ENCODE measurements at places on chromosomes 12 and 14.

- H3K4me3 ChIP-seq, result no peak overlapping the region
- DNase-seq, result peak; percentile 39
- peaks cover 13% of the 10 kb centered on the region for H3K27me3 ChIP-seq
- no peaks in the 10 kb centered on the region for H3K36me3 ChIP-seq
- no peaks in the 10 kb centered on the region for H3K4me1 ChIP-seq
Observed at GRCh38 chr12:65100140-65100539, 21.0 kb downstream of the WIF1 start.

DNA sequence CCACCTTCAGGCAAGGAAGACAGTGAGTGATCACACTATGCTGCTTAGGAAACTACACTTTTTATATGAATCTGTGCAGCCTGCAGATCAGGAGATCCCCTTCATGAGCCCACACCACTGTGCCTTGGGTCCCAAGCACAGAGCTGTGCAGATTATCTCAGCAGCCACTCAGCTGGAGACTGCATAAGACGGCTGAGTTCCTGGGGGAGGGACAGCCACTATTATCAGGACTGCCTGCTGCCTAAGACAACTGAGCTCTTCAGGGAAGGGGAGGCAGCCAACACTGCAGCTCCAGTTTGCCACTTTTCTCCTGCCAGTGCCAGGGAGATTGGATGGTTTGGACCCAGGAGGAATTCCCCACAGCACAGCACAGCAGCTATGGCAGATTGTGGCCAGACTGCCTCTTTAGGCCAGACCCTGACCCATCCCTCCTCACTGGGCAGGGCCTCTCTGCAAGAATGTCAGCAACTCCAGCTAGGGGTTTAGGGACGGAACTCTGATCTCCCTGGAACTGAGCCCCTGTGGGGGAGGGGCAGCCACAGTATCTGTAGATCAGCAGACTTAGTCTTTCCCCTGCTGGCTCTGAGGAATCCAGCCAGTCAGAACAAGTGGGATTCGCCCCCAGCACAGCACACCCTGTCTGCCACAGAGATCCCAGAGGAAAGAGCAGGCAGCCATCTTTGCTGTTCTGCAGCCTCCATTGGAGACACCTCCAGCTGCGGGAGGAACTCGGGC, 141.3 kb downstream of the KLHL28 start:
- DNase-seq, result no peak
- no peak overlapping the region for H3K27ac ChIP-seq
- H3K4me3 ChIP-seq, result no peak overlapping the region
- H3K27me3 ChIP-seq, result peaks cover 28% of the 10 kb centered on the region
- H3K36me3 ChIP-seq, result no peaks in the 10 kb centered on the region
- H3K4me1 ChIP-seq, result no peaks in the 10 kb centered on the region

GRCh38 chr12:26172946-26173552, 22.3 kb upstream of the SSPN start:
- no peak overlapping the region for H3K4me3 ChIP-seq
- no peak for DNase-seq
- H3K27me3 ChIP-seq, result no peaks in the 10 kb centered on the region
- H3K4me1 ChIP-seq, result peaks cover 28% of the 10 kb centered on the region

DNA sequence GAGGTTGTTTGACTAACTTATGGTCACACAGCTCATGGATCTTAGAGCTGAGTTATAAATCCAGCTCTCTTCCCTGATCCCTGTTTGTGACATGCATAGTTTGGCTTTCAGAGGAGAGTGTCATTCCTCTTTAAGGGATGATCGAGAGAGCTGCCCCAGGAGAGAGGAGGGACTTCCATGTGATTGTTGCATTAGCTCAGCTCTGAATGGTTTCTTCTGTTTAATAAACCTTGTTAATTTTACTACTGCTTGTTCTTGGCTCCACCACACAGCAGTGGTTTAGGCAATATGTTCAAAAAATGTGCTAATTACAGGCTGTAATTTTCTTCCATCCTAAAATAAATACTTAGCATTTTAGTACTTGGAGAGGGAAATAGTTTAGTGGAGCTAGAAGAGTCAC, 152.5 kb downstream of the C12orf75 start:
- H3K36me3 ChIP-seq, result no peaks in the 10 kb centered on the region
- no peak for DNase-seq
- H3K4me1 ChIP-seq, result peaks cover 23% of the 10 kb centered on the region
- H3K4me3 ChIP-seq, result no peak overlapping the region
- no peaks in the 10 kb centered on the region for H3K27me3 ChIP-seq

DNA sequence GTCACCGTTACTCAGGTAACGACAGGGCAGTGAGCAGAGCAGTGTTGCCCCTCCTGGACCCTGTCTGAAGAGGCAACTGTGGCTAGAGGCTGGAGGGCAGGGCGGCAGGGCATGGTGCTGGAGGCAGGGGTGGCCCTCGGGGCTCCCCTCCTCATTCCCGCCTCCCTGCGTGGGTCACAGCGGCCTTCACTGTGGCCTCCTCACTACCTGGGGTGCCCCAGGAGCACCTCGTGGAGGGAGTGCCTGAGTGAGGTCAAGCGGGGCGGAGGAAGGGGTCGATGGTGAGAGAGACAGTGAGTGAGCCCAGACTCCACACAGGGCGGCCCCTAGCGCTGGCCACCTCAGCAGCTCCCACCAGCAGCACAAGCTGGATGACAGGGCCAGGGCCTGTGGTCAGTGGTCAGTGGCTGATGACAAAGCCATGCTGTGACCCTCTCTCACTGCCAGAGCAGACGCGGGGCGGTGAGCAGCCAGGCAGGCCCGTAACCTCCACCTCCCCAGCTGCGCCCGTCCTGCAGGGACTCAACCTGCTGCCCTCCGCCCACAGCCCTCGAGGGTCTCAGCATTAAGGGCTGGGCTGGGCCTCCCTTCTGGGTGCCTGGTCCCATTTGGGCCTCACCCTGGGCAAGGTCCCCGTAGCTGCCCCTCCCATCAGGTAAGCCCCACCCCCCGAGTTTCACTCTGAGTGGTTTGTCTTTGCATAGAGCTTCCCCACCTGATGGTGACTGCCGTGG, 17.8 kb downstream of the GPR132 start:
- peaks cover 57% of the 10 kb centered on the region for H3K36me3 ChIP-seq
- DNase-seq, result no peak
- H3K27ac ChIP-seq, result no peak overlapping the region
- H3K4me3 ChIP-seq, result no peak overlapping the region
- H3K27me3 ChIP-seq, result no peaks in the 10 kb centered on the region

- peak overlapping the region; percentile 78 for H3K4me3 ChIP-seq
- DNase-seq, result peak; percentile 76
- peaks cover 65% of the 10 kb centered on the region for H3K36me3 ChIP-seq
- no peaks in the 10 kb centered on the region for H3K27me3 ChIP-seq
Observed at GRCh38 chr12:95116773-95117172, 43.4 kb upstream of the NR2C1 start.

DNA sequence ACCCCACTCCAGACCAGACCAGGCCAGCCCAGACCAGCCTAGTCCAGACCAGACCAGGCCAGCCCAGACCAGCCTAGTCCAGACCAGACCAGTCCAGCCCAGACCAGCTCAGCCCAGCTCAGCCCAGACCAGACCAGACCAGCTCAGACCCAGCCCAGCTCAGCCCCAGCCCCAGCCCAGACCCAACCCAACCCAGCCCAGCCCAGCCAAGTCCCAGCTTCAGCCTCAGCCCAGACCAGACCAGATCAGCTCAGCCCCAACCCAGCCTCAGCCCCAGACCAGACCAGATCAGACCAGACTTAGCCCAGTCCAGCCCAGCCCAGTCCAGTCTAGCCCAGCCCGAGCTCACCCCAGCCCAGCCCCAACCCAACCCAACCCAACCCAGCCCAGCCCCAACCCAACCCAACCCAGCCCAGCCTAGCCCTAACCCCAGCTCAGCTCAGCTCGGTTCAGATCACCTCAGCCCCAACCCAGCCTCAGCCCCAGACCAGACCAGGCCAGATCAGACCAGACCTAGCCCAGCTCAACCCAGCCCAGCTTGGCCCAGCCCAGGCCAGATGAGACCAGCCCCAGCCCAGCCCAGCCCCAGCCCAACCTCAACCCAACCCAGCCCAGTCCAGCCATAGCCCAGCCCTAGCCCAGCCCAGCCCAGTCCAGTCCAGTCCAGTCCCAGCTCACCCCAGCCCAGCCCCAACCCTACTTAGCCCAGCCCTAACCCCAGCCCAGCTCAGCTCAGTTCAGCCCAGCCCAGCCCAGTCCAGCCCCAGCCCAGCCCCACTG, 204.7 kb downstream of the BCL11B start:
- H3K4me1 ChIP-seq, result peaks cover 35% of the 10 kb centered on the region
- peaks cover 31% of the 10 kb centered on the region for H3K36me3 ChIP-seq
- H3K27ac ChIP-seq, result peak overlapping the region; percentile 78
- no peak for DNase-seq

DNA sequence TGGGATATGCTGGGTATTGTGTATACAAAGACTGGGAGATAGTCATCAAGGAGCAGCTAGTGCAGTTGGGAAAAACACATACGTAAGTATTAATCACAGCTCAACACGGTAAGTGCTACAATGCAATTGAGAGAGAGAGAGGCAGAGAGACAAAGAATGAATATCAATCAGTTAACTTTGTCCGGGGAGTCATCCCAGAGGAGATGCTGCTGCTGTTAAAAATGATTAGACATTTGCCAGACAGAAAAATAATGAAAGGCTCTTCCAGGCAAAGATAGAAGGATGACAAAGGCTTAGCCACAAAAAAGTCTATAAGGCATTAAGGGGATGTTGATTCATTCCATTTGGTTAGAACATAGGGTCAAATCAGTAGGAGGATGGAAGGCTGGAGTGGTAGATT, 45.1 kb downstream of the AKAP6 start:
- no peaks in the 10 kb centered on the region for H3K36me3 ChIP-seq
- no peak overlapping the region for H3K27ac ChIP-seq
- H3K27me3 ChIP-seq, result no peaks in the 10 kb centered on the region
- H3K4me3 ChIP-seq, result no peak overlapping the region
- peaks cover 1% of the 10 kb centered on the region for H3K4me1 ChIP-seq
- DNase-seq, result no peak

DNA sequence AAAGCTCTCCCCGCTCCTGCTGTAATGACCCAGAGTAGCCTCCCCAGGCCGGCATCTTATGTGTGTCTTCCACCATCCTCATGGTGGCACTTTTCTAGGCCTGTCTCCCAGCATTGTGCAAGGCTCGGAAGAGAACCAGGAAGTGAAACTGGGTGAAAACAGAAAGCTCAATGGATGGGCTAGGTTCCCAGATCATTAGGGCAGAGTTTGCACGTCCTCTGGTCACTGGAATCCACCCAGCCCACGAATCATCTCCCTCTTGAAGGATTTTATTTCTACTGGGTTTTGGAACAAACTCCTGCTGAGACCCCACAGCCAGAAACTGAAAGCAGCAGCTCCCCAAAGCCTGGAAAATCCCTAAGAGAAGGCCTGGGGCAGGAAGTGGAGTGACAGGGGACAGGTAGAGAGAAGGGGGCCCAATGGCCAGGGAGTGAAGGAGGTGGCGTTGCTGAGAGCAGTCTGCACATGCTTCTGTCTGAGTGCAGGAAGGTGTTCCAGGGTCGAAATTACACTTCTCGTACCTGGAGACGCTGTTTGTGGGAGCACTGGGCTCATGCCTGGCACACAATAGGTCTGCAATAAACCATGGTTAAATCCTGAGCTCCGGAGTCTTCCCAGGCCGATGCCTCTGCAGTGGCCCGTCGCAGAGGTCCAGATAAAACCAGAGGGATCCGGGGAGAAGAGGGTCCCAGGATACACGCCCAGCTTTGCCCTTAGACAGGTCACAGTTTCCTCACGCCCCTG, 15.6 kb downstream of the ACVRL1 start:
- H3K4me3 ChIP-seq, result no peak overlapping the region
- no peak overlapping the region for H3K27ac ChIP-seq
- no peaks in the 10 kb centered on the region for H3K36me3 ChIP-seq
- no peak for DNase-seq
- H3K4me1 ChIP-seq, result no peaks in the 10 kb centered on the region

DNA sequence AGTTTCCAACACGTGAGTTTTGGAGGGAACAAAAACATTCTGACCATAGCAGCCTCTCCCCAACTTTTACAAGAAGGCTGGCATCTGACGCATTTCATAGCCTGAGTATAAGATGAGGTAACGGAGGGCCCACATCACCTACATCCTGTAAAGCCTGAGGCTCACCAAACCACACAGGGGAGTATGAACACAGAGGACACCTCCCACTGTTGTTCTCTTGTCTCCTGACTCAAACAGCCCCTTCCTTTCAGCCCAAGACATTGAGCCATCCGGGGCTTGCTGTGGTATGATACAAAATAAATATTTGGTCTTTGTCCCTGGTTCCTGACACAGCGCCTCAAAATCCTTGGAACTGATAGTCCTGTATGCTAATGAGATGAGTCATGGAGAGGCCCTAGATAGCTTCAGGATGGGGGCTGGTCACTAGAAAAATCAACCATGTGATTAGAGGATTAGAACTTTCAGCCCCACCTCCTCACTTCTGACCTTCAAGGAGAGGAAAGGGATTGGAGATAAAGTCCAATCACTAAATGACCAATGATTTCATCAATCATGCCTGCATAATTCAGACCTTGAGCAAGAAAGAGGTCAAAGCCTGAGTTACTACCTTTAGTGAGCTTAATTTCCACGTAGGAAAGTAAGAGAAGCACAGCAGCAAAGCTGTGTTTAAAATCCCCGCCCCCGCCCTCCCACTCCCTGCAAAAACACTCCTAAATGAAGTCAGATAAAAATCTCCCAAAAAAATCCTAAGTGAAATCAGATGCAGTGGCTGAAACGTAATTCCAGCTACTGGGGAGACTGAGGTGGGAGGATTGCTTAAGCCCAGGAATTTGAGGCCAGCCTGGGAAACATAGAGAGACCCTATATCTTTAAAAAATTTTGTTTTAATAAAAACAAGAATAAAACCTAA, 236.4 kb downstream of the PCNX1 start:
- H3K27ac ChIP-seq, result no peak overlapping the region
- H3K27me3 ChIP-seq, result no peaks in the 10 kb centered on the region
- no peak overlapping the region for H3K4me3 ChIP-seq
- no peaks in the 10 kb centered on the region for H3K36me3 ChIP-seq
- DNase-seq, result no peak
- H3K4me1 ChIP-seq, result peaks cover 5% of the 10 kb centered on the region

DNA sequence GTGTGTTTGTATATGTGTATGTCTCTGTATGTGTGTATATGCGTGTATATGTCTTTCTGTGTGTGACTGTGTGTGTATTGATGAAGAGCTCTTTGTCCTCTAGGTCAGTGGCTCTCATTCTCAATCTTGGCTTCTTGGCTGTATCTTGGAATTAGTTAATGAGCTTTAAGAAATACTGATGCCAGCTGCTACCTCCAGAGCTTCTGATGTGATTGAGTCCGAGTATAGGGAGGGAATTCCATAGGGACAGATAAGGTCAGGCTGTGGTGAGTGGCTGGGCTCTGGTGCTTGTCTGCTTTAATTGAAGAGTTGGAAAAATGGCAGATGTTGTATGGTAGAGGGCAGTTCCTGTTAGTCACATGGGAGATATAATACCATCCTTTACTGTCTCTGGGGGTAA, 140.1 kb downstream of the C12orf75 start:
- no peaks in the 10 kb centered on the region for H3K36me3 ChIP-seq
- no peak for DNase-seq
- H3K4me1 ChIP-seq, result peaks cover 9% of the 10 kb centered on the region
- peaks cover 25% of the 10 kb centered on the region for H3K27me3 ChIP-seq
- H3K27ac ChIP-seq, result no peak overlapping the region

DNA sequence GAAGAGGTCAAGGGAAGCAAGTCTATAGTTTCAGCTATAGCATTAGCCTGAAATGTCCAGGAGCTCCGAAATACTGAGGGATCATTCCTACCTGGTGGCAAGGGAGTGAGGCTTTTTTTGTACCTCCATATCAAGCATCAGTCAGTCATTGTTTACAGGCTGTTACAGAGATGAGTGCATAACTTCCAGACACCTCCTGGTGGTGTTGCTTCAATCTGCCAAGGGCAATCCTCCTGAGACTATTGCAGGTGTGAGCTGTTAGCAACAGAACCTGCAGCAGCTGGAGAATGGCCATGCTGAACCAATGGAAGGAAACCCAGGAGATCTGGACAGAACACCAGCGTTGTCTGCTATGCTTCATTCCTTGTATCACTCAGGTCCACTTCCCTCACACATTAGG, 80.0 kb upstream of the SLC8A3 start:
- H3K4me1 ChIP-seq, result no peaks in the 10 kb centered on the region
- H3K27me3 ChIP-seq, result peaks cover 36% of the 10 kb centered on the region
- no peak overlapping the region for H3K27ac ChIP-seq
- no peak overlapping the region for H3K4me3 ChIP-seq
- no peak for DNase-seq

Measured in Calu3 (cell line).